Upper lobe of right lung (tissue), 1 donor: ENCODE measurements at places on chromosomes 7 and 10. TPM values are rescaled to one million over a fixed set of nuclear protein-coding genes. Genes with fewer than 3 reads are reported as not detected.
A peak's percentile ranks its signal among the peaks of the same experiment; 100 is the strongest.

Gene HMX3
- total RNA-seq: not detected

- peak overlapping the region; percentile 83 for H3K27ac ChIP-seq
- no peaks in the 10 kb centered on the region for H3K36me3 ChIP-seq
- no peak overlapping the region for H3K4me3 ChIP-seq
- peaks cover 14% of the 10 kb centered on the region for H3K4me1 ChIP-seq
- DNase-seq: no peak
Observed at GRCh38 chr7:130142654-130143333, 62.4 kb downstream of the TMEM209 start.

DNA sequence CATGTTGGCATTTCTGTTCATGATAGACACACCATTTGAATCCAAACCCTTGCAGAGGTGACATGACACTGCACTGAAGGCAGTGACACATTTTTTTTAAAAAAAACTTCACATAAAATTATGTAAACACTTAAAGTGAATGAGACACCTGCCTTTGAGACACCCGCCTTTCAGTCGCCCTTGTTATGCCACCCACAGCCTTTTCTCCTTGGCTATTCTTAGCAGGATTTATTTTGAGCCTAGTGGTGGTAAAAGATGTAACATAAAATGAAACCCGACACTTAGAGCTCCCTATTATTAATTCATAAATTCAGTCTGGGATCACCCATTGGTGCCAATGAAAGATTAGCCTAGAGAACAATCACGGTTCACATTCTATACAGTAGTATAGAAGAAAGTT is 161.3 kb downstream of the DYNC1I1 start:
- no peak for DNase-seq
- no peaks in the 10 kb centered on the region for H3K4me1 ChIP-seq
- H3K36me3 ChIP-seq: no peaks in the 10 kb centered on the region
- no peak overlapping the region for H3K27ac ChIP-seq
- H3K4me3 ChIP-seq: no peak overlapping the region

Gene TMEM184A
- 4.4 TPM for total RNA-seq

GRCh38 chr10:49518982-49519578 is 19.8 kb downstream of the ERCC6 start:
- peaks cover 22% of the 10 kb centered on the region for H3K36me3 ChIP-seq
- DNase-seq: no peak

GRCh38 chr7:129461809-129462208 is 27.6 kb downstream of the STRIP2 start:
- no peaks in the 10 kb centered on the region for H3K4me1 ChIP-seq
- no peak for DNase-seq
- no peak overlapping the region for H3K27ac ChIP-seq
- no peak overlapping the region for H3K4me3 ChIP-seq
- no peaks in the 10 kb centered on the region for H3K27me3 ChIP-seq
- H3K36me3 ChIP-seq: no peaks in the 10 kb centered on the region
